ENCODE measurements at places on chromosomes 3 and 15.

DNA sequence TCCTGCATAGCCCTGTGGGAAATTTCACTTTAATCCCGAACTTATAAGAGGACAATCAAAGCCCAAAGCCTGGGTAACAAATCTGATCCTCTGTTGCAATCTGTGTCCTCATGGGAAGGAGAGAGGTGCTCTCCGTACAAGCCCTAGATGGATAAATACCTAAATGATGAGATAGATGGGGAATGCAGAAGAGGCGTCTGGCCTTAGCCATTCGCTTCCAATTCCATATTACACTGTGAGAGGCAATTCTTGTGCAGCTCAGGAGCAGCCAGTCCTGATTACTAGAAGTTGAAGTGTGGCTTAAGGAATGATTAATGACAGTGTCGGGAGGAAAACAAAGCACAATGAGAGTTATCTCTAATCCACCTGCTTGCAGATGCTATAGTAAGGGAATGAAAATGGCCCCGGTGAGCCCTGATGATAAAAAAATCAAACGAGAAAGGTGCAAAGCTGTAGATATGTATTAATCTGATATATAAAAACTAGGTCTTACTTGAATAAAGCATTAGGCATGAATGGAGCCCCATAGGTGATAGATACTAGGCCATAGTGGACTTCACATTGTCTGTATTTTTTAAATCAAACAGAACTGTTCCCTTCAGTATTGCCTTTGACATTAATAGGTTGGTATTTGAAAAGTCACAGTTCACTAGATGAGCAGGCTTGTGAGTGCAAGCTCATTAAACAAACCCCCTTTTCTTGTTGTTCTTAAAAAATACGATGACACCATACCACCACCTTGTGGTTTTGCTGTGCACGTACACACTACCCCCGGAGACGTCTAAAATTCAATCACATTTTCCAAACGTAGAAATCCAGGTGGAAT lies 54.2 kb upstream of the TMCO5A start:
- no peak for DNase-seq

GRCh38 chr15:59501597-59501996 lies 63.6 kb downstream of the FAM81A start:
- no peak for DNase-seq

- DNase-seq = no peak
These were observed 151.2 kb upstream of the CDIN1 start for GRCh38 chr15:36428102-36428845.

DNA sequence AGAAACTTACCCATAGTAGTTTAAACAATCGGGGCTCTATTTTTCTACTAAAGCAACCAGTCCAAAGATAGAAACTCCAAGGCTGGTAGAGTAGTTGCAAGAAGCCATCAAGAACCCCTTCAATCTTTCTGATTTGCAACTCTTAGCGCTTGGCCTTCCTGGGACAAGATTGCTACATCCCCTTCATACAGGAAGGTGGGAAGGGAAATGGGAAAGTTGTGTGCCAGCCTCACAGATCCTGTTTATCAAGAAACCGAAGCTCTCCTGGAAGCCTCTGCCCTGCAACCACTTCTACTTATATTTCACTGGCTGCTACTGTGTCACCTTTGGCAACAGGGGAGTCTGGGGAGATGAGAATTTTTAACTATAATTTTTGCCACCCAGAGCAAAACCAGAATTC lies 46.2 kb downstream of the OSBPL10 start:
- no peak for DNase-seq

GRCh38 chr3:72515941-72516340 lies 332.3 kb downstream of the SHQ1 start:
- DNase-seq = no peak

- no peak for DNase-seq
These were observed 153.9 kb downstream of the P3H2 start for GRCh38 chr3:189966843-189967242.

GRCh38 chr3:144463911-144464310 lies 492.3 kb downstream of the DIPK2A start:
- DNase-seq = no peak

DNA sequence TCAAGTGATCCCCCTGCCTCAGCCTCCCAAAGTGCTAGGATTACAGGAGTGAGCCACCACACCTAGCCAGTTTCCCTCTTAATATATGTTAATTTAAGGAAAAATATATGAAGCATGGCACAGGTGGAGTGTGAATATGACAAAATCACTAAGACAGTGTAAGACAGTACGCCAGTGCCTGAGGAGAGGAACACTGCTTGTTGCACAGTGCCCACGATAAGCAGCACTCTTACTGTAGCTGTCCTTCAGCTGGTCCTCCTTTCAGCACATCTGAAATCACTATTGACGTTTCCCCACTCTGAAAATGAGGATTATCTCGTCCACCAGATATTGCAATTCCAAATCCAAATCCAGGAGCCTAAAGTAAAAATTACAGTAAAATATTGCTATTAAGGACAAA lies 49.3 kb downstream of the TJP1 start:
- no peak for DNase-seq

- DNase-seq = no peak
These were observed 16.9 kb upstream of the RAB7A start for GRCh38 chr3:128709038-128709437.

GRCh38 chr15:47283246-47283645 lies 434.1 kb upstream of the SEMA6D start:
- DNase-seq = no peak

DNA sequence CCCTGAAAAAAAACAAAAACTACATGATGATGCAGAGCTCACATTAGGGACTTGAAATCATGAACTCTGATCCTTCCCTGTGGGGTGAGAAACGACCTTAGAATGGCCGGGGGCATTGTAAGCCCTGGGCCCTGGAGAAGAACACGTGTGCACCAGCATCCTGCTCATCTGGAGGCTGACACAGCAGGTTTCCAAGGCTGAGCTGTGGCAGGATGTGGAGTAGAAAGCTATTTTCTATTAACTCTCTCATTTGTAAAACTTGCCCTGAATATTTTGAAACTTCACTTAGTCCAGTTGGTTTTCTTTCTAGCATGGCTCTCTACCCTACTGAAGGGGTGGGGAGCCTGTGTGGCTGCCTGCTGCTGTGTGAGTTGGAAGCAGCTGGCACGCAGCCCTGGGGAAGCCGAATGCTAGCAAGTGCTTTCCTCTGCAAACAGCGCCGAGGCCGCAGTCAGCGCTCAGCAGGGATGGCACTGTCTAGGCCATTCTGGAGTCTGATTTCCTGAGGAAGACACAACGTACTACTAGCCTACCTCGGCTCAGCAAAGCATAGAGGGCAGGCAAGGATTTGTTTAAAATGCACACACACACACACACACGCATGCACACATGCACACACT lies 58.0 kb downstream of the GABRG3 start:
- no peak for DNase-seq

- DNase-seq = no peak
These were observed 1.4 kb upstream of the RFTN1 start for GRCh38 chr3:16514755-16515353.

DNA sequence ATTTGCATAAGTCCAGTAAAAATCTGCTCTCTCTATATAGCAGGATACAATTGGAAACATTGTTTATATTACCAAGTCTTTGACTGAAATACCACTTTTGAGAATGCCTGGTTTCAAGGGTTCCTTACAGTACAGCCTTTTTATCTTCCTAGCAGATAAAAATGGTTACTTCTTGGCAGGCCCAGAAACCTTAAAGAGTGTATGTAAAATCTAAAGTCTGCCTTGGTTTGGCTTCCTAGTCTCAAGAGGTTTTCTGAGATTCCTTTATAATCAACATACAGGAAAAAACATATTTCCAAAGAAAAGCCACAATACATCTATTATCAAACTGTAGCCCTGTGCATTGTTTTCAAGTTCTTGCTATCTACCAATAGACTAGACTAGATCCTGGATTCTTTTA lies 84.6 kb downstream of the PLSCR2 start:
- DNase-seq = no peak

DNA sequence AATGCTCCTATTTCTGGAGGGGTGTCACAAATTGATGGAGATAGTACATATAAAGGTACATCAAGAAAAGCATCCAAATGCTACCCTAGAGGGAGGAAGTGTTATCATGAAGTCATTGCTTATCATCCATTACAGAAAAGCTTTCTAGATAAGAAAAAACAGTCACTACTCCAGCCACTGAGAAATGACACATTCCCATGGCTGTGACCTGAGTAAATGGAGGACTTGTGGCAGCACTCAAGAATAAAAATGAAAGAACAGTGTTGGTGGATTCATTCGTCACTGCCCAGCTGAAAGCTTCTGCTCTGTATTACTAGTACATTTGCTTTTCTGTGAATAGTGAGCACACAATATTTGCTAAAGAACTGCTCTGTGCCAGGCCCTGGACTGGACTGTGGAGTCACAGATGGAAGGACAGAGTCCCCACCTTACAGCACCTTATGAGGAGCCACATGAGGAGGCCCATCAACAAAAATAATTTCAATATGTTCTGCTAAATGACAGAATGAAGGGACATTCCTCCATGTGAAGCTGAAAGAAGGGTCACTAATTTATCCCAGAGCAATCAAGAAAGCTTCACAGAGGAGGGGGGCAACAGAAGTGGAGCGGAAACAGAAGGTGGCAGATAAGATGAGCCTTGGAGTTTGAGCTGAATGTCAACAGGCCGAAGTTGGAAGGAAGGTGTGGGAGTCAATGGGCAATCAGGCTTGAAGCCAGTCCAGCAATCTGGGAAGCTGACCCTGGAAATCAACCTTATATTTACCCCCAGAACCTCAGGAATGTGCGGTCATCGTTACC lies 343.5 kb upstream of the TRIM42 start:
- no peak for DNase-seq

GRCh38 chr15:39592500-39592899 lies 11.6 kb downstream of the THBS1 start:
- DNase-seq = no peak

DNA sequence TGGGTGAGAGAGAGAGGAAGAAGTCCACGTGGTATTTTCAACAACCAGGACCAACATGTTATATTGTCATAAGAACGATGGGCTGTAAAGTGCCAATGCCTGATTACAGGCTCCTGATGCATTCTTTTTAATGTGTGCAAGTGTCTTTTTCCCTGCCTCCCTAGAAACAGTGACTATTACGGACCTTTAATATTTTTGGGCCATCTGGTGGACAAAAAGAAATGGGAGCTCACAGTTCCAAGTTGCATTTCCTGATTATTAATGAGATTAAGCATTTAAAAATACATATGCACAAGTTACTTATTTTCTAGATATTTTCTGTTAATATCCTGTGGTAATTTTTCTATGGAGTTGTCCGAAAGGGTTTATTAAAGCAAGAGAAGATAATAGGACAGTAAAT lies 530.2 kb downstream of the NR2F2 start:
- no peak for DNase-seq

- DNase-seq = no peak
These were observed 68.0 kb upstream of the CMTM7 start for GRCh38 chr3:32323604-32324003.

GRCh38 chr15:44726136-44726535 lies 10.2 kb upstream of the TRIM69 start:
- no peak for DNase-seq

DNA sequence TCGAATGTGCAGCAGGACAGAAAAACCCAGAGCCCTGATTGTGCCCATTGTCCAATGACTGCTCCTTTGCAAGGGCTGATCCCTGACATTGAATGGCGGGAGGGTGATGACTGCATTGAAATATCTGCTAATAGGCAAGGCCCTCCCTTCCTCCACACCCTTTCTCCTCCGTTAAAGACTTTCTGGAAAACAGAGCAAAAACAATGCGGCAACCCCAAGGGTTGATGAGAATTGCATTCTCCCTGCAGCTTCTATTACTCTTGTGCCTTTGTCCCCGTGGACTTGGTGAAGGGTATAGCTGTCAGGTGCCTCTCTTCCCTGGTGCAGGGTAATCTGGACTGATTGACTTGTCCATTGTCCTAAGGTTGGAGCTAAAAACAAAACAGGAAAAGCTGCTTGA lies 71.8 kb downstream of the THSD4 start:
- no peak for DNase-seq

GRCh38 chr3:149891621-149892020 lies 78.6 kb downstream of the RNF13 start:
- DNase-seq = no peak

GRCh38 chr3:182731764-182732163 lies 61.5 kb upstream of the ATP11B start:
- DNase-seq = no peak

- DNase-seq = no peak
These were observed 29.5 kb downstream of the GLB1 start for GRCh38 chr3:33067484-33067883.

DNA sequence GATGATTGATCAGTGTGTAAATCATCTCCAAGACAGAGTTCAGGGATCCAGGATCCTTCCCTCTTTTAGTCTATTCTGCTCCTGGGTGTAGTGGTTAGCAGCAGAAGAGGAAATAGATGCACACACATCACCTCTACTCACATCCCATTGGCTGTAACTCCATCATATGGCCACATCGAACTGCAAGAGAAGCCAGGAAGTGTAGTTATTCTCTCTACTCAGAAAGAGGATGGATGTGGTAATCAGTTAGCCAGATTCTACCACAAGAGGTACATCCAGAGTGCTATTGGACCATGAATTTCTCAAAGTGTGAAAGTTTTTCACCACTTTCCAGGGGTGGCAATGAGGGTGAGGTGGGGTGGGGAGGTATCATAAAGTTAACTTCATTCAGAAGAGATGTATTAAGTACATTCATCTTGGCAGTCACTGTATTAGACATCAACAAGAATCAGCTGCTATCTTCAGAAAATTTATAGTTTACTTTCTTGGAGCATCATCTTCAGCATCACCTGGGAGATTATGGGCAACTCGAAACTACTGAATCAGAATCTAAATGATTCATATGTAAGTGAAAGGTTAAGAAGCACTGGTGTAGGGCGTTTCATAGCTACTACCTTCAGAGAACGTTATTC lies 60.6 kb upstream of the GAP43 start:
- no peak for DNase-seq

DNA sequence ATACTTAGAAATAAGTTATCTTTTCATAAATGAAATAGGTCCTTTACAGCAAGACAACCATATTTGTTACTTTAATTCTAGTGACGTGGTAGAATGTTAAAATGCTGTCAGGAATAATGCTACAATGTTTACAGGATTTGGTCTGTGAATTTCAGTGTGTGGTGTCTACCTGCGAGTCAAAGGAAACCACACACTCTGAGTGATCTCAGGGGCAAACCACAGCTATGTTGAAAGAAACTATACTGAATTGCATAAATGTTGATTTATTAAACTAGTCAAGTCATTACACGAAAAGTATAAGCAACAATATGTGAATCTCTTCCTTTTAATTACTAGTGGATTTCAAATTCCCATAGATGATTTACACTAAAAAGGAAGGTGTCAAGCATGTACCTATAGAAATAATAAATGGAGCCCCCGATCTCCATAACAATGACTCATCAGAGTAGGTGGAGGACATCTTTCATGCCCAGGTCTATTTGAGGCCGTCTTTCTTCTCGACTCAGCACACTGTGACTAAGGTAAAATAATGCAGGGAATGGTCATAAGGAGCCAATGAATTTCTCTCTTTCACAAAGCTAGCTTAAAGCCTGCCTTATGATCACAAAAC lies 463.0 kb downstream of the ERC2 start:
- DNase-seq = no peak

DNA sequence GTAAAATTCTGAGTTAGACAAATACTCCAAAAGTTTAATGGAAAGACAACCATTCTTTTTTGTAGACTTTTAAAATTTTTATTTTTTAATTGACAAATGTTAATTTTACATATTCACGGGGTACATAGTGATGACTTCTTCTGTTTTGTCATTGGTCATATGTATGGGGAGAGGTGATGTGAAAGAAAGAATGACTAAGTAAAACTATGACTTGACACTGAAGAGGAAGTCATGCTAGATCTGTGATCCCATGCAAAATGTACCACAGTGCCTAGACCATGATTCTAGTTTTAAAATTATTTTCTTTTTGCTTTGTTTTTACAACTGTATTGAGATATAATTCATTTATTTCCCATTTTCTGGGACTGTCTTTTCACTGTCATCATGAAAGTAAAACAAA lies 281.6 kb downstream of the MBNL1 start:
- DNase-seq = no peak

Measured in stimulated activated CD4-positive, alpha-beta T cell treated with anti-CD3 and anti-CD28 coated beads, Interleukin-4, amount 100 ng/mL, for 24 hours (primary cell).